GM20000 (cell line): ENCODE measurements at places on chromosomes 12 and 14.
A peak's percentile ranks its signal among the peaks of the same experiment; 100 is the strongest.

DNA sequence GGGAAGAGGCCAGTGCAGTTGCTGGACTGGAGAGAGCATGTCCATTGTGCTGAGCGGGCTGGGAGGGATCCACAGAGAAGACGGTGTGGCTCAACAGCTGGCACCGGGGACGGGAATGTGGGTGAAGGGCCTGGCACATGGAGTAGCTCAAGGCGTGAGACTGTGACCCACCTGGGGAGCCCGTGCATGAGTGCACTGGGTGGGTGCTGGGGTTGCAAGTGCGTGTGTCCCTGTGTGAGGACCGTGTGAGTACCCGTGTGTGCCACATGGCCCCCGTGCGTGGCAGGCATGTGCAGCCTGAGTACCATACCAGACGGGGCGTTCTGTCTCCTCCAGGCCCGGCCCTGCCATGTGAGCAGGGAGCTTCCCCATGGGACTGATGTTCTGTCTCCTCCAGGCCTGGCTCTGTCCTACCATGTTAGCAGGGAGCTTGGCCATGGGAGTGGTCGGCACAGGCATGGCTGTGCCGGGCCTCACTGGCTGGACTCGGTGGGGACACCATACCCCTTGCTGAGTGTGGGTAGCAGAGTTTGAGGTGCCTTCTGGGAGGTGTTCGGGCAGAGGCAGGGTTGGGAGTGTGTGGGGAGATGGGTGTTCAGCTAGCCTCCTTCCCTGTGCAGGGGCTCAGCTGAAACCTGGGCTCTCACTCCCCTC is 234.4 kb downstream of the TMEM121 start:
- no peak for DNase-seq

GRCh38 chr12:101783150-101783549 is 43.9 kb upstream of the SYCP3 start:
- no peak for DNase-seq

DNA sequence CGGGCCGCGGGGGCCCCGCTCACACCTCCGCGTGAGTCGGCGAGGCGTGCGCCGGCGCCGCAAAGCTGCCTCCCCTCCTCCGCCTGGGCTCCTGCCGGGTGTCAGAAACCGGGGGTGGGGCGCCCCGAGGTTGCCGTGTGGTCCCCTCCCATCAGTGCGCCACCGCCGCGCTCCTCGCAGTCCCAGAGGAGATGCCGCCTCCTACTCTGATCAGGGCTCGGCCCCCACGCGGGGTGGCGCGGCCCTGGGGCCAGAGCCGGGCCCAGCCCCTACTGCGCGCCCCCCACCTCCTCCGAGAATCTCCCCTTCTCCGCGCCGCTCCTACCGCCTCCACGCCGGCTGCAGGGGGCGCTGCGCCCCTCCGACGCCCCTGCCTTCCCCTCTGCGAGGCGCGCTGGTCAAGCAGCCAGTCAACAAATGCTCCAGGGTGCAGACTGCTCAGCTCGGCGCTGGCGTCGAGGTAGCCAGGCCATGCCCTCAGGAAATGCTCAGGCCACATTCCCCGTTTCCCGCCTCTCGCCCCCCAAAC is 467 bp upstream of the JAG2 start:
- no peak for DNase-seq

- DNase-seq = no peak
Measured at GRCh38 chr12:77847680-77848431, 17.2 kb downstream of the NAV3 start.

- no peak for DNase-seq
Measured at GRCh38 chr12:107179871-107180270, 86.5 kb upstream of the CRY1 start.

- no peak for DNase-seq
Measured at GRCh38 chr12:12290206-12290605, 23.4 kb upstream of the LRP6 start.

DNA sequence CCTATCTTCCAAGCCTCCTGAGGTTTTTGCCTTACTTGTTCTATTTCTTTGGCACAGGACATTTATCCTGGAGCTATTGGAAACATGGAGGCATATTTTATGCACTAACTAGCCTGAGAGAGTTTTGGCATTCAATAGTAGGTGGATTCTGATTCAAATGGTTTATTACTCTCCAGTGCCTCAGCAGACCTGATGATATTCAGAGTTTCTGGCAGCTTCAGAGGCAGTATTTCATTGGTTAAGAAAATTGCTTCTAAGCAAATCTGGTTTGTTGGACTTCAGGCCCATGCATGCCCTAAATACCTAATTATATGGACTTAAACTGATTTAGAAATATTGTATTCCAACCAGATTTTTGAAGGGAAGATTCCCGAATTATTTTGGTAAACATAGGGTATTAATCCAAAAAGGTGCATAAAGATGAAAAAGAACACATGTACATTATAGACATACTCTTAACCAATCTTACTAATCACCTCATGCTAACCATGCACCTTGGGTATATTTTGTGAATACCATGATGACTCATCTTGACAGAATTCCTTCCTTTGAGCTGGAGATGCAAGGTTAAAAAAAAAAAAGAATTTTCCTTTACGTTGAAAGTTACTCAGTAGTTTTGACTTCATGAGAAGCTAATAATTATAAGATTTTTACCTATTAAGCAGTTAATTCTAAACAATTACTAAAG is 44.3 kb upstream of the KTN1 start:
- DNase-seq = no peak

- DNase-seq = no peak
Measured at GRCh38 chr14:74893614-74894091, 11.9 kb downstream of the DLST start.

DNA sequence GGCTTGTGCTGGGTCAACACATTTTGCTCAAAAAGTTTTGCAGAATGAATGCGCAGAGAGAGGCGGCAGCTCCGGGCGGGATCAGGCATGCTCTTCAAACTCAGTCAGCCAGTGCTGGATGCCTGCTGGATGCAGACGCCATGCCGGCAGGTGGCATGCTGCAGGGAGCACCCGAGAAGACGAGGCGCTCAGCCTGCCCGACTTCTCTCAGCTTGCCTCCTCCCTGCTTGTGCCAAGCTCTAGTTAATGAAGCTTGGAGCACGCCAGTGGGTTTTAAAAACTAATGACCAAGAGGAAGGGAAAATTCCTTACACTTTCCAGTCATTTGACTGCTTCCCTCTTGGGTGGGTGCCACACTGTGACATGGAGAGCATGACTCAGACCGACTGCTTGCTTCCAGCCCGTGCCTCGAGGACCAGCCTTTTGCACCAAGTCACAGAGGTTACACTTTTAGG is 39.8 kb downstream of the SLC24A4 start:
- DNase-seq = no peak

DNA sequence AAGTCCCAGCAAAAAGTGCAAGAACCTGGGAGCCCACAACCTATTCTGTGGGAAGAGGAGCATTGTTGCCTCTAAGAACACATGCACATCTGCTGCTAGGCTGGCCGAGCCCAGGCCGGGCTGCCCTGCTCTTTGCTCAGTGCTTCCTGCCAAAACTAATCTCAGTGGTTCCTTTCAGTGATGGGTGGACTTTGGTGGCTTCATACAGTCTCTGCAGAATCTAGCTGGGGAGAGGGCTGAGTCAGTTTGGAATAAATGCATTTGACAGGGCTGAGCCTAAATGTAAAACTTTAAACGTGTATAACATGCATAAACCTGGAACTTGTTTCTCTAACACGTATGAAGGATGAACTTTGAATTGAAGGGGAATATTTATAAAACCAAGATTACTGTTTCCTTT is 44.6 kb downstream of the CCDC177 start:
- DNase-seq = no peak

- DNase-seq = no peak
Measured at GRCh38 chr12:52359621-52360061, 7.6 kb downstream of the KRT85 start.

GRCh38 chr12:90922145-90922627 is 32.8 kb downstream of the CCER1 start:
- no peak for DNase-seq

GRCh38 chr14:81625343-81625742 is 91.7 kb upstream of the SEL1L start:
- DNase-seq = peak; percentile 40

DNA sequence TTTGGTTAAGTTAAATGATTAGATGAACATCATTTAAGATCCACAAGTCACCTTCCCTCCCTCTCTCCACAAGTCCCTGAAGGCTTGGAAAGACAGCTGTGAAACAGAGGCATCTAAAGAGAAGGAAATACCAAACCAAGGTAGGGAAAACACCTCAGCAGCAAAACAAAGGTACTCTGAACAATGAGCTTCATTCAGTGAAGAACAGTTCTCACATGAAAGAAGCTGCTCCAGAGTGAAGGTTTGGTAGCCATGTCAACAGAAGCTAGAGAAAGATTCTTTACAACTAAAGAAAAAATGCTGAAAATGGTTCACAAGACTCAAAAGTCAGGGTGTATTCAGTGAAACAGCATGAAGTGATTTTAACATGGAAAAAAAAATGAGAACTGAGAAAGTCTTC is 69.4 kb downstream of the FGD6 start:
- no peak for DNase-seq

DNA sequence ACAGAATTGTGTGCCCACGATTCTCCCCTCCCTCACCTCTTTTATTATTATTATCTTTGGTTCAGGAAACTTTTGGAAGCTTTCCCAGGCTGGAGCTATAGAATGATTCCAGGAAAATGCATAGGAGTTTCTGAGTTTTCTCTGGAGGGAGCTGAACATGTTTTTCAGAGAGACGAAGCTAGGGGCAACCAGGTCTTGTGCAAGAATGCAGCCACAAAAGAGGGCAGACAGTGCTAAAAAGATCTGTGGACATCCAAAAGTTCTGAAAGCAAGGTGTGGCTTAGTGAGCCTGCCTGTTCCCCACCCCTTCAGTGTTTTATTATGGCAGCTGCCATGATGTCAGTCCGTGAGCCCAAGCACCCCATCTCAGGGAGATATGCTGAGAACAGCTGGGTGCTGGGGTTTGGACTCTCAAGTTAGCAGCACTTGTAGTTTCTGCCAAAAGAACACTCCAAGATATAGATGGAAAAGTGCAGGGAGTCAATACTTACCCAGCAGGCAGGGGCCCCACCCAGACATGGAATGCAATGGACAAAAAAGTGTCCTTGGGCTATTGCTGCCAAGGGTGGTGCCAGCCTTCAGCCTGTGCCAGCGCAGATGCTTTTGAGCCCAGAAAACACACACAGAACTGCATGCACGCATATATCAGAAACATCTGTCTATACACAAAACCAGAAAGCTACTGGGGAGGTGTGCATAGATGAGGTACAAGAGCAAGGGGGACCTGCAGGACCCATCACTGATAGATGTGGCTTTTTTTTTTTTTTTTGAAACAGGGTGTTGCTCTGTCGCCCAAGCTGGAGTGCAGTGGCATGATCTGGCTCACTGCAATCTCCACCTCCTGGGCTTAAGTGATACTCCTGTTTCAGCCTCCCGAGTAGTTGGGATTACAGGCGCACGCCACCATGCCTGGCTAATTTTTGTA is 17.0 kb upstream of the IRF2BPL start:
- no peak for DNase-seq

DNA sequence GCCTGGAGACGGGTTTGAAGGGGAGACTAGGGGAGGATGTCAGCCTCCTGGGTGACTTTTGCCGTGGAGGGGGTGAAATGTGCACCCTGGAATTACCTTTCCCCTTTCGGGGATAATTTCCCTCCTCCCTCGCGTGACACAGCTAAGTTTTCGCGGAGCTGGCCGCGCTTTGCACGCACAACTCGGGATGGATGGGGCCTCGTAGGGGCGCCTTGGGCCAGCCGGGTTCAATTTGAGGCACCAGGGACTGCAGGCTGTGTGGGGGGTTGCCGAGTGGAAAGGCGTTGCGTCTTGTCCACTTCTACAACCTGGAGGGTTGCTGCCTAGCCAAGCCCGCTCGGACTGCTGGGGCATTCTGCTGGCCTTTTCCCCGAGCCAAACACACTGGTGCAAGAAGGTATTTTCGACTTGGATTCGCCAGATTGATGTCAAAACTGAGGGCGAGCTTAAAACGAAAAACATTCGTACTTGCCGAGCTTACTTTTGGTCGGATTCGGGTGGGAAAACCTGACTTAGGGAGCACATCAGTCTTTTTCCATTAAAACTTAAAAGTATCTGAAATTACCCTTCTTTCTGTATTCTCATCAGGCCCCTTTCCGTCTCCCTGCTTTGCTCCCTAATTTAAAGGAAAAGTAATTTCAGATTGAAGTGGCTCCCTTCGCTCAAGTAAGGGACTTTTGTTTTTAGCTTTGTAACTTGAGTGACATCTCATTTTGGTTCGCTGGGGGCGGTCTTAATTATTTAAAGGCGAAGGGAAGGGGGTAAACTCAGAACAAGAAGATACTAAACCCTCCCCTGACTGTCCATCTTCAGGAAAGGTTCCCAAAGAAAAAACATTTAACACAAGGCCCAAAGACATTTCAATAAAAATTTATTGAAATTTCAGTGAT is 14.3 kb downstream of the TBX3 start:
- no peak for DNase-seq

GRCh38 chr12:52010152-52010622 is 3.4 kb downstream of the TAMALIN start:
- no peak for DNase-seq

DNA sequence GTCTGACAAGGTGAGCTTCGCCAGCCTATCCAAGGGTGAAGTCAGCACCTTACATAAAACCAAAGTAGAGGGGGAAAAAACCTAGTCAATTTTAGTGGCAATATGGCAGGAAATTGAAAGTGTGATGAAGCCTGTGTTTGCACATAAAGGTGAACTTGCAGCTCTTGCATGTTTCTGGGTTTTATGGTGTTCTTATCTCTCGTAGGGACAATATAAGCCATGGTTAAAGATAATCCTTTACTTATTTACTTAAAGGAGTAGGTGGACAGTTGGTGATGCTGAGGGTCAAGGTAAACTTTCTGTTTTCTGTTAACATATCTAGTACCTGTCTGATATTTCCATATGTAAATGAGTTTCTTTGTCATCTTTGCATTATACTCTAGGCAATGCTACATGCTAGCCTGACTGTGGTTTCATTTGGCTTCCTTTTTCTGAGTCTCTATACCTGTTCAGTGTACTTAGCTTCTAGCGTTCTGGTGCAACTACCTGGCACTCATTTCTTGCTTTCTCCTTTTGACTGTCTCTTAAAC is 32.8 kb downstream of the CCDC91 start:
- DNase-seq = peak; percentile 24
